Left renal pelvis (tissue), 4 donors: ENCODE measurements at places on chromosomes 16 and 17. TPM values are rescaled to one million over a fixed set of nuclear protein-coding genes. Genes with fewer than 3 reads are reported as not detected.

DNA sequence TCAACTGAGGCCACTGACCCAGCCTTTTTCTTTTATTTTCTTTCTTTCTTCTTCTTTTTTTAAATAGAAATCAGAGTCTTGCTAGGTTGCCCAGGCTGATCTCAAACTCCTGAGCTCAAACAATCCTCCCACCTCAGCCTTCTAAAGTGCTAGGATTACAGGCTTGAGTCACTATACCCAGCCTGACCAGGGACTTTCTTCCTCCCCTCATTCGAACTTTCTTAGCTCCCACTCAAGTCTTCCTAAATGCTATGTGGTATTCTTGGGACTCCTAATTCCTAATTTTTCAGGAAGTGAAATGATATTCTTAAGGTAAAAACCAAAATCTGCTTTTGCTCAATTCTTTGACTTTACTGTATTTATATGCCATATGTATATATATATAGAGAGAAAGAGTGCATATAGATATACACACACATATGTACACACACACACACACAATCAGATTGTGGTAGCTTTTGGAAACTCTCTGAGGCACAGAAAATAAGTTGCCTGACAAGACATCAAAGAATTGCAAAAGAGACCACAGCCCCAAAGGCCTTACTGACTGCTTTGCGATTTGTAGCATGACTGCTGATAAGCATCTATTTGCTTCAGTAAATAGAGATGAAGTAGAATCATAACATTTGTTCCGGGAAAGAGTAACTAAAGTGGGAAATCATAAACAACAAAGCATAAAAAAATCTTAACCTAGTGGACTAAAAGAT, 9.5 kb upstream of the AMZ2 start:
- no peak for DNase-seq

DNA sequence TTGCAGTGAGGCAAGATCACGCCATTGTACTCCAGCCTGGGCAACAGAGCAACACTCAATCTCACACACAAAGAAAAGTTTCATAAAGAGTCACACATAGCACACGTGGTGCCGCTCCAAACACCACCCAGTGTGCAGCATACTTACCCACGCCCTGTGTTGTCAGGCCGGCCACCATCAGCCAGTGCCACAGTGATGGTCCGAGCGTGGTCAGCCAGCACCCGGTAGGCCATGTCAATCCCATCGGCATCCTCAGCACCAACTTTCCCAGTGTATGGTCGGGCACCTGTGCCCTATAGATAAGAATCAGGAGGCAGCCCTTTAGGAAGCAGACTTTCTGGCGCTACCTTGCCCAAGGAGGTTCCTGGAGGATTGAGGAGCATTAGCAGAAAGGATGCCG, 17.7 kb upstream of the EXOSC6 start:
- no peak for DNase-seq

CHD9NB gene
- 10.3 TPM for polyA plus RNA-seq

MMP25 gene
- polyA plus RNA-seq = 2.7 TPM

- DNase-seq = no peak
Observed at GRCh38 chr16:23535901-23536300, 21.2 kb downstream of the EARS2 start.

- no peak for DNase-seq
Observed at GRCh38 chr17:73987845-73988509, 215.5 kb upstream of the RPL38 start.

CA7 gene
- polyA plus RNA-seq = not detected

DNA sequence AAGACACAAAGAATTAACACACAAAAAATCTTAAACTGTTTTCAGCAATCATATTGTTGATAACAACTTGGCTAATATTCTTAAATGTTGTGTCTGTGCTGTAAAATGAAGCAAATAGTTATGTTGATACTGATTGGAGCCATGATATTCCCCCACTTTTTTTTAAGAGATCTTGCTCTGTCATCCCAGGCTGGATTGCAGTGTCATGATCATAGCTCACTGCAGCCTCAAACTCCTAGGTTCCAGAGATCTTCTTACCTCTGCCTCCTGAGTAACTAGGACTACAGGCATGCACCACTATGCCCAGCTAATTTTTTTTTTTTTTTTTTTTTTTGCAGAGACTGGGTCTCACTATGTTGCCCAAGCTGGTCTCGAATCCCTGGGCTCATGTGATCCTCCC, 26.0 kb downstream of the BBS2 start:
- DNase-seq = no peak

DNA sequence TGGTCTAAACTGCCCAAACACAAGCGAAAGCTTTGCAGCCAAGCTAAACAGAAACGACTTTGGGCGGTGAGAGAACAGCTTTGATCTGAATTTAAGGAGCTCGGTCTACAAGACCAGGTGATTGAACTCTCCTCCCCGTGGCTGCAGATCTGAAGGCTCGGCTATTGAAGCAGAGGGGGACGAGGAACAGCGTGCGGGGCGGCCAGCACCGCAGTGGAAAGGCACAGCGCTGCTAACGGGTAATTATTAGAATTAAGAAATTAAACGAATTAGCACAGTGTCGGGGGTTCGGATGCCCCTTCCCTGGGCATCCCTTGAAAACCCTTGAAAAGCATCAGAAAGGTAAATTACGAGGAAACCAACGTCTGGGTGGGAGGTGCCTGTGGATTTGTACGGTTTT, 431 bp downstream of the TEKT3 start:
- no peak for DNase-seq

DNA sequence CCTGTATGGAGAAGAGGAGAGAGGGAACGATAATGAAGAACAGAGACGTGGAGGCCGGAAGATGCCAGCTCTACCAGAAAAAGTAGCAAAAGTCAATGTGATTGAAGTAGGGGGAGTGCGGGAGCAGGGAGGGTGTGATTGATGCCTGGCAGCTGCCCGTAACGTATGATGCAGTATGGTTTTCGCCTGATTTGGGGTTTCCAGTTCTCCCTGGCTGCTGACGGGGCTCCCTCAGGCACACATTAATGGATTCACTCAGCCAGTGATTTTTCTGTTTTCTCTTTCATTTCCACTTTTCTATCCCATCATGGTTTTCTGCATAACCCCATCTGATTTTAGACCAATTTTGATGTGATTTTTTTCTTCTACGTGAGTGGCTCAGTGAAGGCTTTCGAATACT, 62.1 kb downstream of the PRKCA start:
- DNase-seq = no peak

RGS11 gene
- 3.0 TPM for polyA plus RNA-seq

EXOC3L1 gene
- 5.1 TPM for polyA plus RNA-seq
